NCI-H460 (cell line): ENCODE measurements at places on chromosomes 4 and X.

- no peak for DNase-seq
Measured at GRCh38 chr4:136706942-136707341, 825.4 kb downstream of the PCDH18 start.

DNA sequence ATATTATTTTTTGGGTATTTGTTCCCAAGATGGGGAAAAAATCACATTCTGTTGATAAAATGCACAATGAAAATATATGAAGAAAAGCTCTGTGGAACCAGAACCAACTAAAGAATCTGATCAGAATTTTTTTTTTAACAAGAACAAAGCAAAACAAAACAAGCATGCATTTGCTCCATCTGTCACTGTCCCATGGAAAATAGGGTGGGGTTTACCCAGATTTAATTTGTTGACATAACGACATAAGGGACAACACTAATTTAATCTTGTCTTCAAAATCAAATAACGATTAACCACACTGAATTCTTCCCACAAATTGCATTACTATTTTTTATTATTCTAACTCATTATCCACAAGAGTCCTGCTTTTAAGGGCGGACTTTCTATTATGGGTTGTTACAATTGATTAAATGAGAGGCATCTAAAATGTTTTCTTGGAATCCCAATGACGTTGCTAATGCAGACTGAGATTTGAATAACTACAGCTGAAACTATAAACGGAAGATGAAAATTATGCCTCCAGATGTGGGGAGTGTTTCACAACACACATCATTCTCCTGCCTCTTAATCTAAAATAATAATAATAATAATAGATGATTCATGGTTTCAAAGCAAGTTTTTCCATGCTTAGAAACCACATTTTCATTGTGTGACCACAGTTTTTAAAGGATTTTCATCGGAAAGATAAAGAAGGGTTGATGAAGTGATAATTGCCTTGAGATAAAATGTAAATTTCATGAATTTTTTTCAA, 307.0 kb upstream of the CPEB2 start:
- DNase-seq = no peak

GRCh38 chr4:102610476-102610875, 109.3 kb downstream of the NFKB1 start:
- DNase-seq = no peak

- DNase-seq = no peak
Measured at GRCh38 chr4:111535792-111536191, 609.5 kb upstream of the FAM241A start.

GRCh38 chrX:139078761-139079280, 367.3 kb upstream of the FGF13 start:
- DNase-seq = no peak

- peak; percentile 18 for DNase-seq
Measured at GRCh38 chr4:189090174-189090814, 850.4 kb upstream of the FRG1 start.

- no peak for DNase-seq
Measured at GRCh38 chr4:137343221-137343620, 189.1 kb downstream of the PCDH18 start.

- DNase-seq = no peak
Measured at GRCh38 chr4:15776871-15777648, 1.1 kb upstream of the CD38 start.

- DNase-seq = no peak
Measured at GRCh38 chrX:39883666-39884065, 214.1 kb downstream of the BCOR start.

DNA sequence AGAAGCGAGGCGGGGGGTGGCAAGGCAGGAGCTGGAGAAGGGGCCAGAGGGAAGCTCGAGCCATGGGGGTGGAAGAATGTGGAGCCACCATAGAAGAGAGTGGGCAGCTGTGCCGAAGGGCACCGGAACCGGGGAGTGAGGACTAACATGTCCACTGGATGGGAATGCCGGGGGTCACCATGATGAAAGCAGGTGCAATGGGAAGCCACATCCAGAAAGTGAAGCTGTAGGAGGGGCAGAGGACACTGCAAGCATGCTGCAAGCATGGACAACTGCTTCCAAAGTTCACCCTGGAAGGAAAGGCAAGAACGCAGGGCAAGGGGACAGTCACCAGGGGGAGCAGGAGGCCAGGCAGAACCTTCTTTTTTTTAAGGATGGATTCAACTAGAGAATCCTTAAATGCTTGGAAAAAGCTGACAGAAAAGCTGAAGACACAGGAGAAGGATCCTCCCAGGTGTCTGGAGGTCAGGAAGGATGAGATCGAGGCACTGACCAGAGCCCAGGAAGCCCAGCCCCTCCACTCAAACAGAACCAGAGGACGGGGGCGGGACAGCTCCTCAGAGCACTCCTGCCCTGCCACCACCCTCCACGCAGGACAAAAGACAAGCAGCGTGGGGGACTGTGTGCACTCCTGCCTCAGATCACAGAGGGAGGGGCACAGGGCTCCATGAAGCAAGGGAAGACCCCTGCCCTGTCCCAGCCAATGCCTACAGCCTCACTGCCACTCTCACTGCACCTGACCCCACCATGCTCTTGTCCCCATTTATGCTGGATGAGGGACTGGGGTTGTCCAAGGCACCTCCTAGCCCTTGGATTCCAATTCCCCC, 169.2 kb downstream of the AFAP1 start:
- no peak for DNase-seq

DNA sequence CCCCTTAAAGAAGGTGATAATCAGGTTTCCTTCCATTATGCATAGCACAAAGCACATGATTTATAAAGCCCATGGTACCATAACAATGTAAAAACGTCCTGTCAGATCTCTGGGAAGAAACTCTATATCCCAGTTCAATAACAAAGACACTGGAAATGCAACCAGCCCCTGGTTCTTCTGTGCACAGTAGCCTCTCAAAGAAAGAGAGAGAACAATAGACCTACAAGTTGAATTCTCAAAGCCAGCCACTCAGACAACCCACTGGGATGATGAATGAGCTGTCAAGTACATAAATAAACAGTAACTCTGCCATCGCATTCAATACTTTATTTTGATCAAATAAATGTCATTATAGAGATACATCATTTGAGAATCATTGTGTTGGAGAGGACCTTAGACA, 400.1 kb upstream of the CPEB2 start:
- no peak for DNase-seq

DNA sequence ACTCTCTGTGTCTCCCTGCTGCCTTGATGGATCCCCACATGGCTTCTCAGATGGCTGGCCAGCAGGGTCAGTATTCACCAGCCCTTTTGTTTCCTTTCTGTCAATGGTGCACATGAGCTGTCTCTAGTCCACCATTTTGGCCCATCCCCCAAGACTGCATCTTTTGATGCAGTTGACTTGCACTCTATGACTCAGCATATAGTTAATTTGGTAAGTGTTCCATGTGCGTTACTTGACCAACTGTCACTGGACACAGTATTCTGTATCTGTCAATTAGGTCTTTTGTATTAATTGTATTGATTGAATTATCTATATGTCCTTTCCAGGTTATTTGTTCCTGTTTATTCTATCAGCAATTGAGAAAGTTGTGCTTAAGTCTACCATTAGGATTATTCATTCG, 29.2 kb downstream of the PRDM5 start:
- no peak for DNase-seq

DNA sequence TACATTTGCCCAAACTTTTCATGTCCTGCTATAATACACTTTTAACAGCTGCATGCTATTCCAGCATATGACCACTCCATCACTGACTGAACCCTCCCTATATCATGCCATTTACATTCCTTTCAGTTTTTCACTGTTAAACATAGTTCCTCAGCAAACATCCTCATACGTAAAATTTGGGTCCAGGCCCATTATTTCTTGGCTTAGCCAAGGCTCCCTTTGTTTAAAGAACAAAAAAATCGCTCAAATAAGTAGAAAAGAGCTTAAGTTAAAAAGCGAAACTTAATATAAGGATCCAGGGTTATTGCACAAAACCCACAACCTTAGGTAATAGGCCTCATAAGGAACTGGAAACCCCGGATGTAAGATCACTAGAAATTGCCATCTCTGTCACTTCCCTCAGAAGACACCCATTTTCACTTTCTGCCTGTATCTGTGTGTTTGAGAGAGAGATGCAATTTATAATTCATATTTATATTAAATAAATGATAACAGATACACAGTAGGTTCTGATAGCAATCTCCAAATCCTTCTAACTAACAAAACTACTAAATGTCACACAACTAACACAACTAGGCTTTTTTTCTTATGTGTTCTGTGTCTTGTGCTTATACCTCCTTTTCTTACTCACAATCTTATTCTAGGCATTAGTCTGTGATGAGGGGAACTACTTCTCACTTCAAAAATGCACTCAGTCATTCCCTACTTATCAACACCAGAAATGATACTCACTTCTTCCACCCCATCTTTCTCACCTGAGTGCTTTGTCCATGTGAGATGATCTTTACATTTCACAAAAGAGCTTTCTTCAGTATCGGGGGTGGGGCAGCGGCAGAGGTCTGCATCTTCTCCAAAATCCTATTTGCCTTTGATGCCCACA, 59.9 kb upstream of the FAM241A start:
- no peak for DNase-seq

DNA sequence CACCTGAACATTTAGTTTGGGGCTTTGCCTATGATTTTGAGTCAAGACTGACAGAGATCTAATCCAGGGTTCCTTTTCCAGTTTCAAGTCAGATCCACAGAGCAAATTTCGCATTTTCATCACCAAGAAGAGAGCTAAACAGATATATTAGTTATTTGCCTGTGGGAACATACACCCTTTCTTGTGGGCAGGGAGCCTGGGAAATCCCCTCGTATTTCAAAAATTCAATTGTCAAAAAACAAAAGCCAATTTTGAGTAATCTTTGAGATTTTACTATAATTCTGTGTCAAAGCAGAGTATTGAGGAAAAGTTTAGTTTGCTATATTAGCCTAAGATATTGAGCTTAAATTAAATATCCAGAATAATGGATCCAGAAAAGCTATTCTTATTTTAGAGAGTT, 56.6 kb downstream of the AFM start:
- no peak for DNase-seq

GRCh38 chrX:133350751-133351150, 64.5 kb downstream of the GPC4 start:
- no peak for DNase-seq

DNA sequence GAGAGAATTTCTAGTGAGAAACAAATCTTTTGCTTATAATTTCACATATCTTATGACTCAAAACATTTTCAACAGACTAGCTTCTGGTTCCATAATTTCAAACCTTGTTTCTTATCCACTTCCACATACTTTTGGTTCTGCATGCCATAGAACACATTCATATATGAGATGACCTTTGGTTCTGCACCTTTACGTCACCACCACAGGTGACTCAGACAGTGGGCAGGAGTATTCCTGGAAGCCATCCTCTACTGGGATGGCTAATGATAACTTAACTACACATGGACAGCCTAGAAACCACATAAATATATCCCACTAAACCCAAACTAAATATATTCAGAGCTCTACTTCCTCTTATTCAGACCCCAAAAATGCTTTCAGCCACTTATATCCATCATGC, 133.3 kb downstream of the DCK start:
- DNase-seq = no peak

- DNase-seq = no peak
Measured at GRCh38 chrX:123170546-123170945, 13.5 kb upstream of the GRIA3 start.

- no peak for DNase-seq
Measured at GRCh38 chr4:186979961-186980745, 256.5 kb upstream of the FAT1 start.

DNA sequence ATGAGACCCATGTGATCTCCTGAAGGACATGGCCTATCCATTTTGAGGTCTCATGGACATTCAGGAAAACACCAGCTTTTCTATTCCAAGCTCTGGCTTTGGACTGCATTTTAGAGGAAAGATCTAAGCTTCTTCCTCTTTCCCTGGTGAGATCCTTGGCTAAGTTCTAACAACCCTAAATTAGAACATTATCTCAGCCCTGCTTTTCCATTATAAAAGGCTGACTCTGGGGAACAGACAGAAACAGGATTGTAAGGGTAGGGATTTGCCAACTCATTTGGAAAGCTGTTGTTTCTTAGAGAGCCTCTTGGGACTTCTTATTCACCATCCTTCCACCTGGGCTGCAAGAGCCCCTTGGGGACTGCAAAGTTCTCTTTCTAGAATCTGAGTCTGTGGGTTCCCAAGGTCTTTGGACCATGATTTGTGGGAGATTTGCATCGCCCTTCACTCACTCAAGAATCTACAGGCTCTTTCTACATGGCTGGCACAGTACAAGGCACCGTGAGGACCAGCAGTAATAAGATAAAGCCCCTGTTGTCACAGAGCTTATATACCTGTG, 146.9 kb downstream of the FNIP2 start:
- no peak for DNase-seq

- no peak for DNase-seq
Measured at GRCh38 chr4:113444386-113444785, 317.2 kb downstream of the CAMK2D start.

DNA sequence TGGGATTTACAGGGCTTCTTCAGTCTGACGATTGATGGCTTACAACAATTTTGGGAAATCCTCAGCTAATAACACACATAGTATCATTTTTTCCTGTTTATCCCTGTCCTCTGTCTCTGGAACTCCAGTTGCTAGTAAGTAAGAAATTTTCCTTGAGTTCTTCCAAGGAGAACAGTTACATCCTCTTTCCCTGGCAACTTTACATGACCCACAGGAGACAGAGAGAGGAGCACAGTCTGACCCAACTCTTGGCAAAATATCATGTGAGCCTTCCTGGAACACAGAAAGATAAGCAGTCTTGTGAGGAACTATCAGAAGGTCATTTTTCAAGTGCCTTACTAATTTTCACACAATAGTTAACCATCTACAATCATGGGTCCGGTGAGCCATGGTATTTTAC, 578.7 kb upstream of the PABPC4L start:
- no peak for DNase-seq

DNA sequence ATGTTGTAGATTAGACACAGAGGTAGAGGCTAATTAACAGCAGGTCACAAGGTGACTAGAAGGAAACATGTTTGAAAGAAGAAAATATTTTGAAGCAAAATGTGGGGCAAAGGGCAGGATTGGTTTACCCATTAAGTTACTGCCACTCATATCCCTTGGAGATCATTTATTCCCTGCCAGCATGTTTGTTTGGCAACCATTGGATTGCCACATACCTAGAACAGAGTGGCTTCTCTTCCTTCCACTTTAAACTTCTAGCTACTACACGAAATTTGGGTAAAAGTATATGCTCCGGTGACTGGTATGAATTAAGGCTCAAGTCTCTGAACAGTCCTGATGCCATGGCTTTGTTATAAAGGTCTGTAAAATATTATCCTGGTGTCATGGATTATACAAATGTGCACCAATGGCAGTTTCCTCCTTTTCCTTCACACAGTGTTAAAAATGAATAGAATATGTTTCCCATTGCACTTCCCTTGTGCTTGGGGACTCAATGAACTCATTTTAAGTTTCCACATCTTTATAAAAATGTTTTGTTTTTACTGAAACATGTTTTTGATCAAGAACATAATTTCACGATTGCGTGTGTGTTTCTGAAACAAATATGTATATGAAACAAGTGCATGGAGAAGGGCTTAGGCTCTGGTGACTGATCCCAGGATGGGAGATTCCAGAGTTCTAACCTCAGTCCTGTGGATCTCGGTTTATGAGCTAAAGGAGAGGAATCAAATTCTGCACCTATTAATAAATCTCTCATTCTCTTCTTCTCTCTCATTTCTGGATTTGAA, 12.3 kb downstream of the BMP3 start:
- DNase-seq = no peak
